ENCODE measurements at places on chromosomes 12 and 14.
A peak's percentile ranks its signal among the peaks of the same experiment; 100 is the strongest.

- peak; percentile 72 for DNase-seq
Observed at GRCh38 chr12:48183091-48183875, at the start of gene CCDC184. Gene CCDC184, plus strand, starts transcription at chr12:48183644. Its CDS starts 479 bp downstream, at chr12:48184123.

- no peak for DNase-seq
Observed at GRCh38 chr14:66143387-66144112, 342.6 kb upstream of the CCDC196 start.

DNA sequence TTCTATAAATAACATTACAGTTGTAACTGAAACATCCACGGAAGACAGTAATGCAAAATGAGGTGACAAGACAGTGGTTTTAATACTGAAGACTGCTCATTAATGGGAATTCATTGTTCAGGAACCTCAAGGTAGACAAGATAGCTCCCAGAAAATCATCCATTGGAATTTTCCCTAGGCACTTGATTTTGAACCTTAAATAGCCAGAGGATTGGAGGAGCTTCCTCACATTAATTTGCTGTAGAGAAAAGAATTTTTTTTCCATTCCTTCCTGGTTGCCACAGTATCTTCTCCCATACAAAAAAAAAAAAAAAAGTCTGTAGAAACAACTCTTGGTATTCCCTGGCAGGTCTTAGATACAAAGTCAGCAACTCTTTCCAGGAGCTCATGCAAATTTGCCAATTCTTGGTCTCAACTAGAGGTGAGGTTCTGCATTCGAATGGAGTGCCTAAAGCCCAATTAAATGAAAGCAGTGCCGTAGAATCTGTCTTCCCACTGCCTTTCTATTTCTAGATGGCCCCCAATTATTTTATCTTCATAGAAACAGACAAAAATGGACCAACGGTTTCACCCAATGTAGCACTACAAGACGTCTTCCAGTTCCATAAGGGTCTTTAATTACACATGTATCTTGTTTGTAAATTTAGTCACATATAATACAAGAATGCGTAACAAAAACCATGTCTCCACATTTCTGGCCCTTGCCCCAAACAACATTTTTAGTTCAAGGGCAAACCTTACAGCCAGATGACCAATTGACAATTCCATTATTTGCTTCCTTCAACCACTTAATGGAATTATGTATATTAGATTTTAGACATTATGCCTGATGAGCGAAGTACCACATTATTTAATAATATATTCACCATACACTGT, 13.5 kb downstream of the SLC38A2 start:
- DNase-seq, result no peak

DNA sequence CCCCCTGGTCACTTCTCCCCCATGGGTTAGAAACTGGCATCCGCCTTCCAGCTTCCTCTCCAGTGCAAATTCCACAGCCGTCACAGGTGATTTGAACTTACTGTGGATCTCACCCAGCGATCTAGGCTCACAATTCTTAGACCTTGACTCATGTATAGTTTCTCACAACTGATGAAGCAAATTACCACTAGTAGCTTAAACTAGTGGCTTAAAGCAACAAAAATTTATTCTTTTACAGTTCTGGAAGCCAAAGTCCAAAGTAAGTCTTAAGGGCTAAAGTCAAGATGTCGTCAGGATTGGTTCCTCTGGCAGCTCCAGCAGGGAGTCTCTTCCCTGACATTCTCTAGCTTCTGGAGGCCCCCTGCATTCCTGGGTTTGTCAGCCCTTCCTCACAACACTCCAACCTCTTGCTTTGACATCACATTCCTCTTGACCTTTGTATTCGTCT, 117.4 kb downstream of the KTN1 start:
- DNase-seq, result no peak

- peak; percentile 49 for DNase-seq
Observed at GRCh38 chr12:1634590-1635191, 5.7 kb downstream of the WNT5B start.

- DNase-seq, result no peak
Observed at GRCh38 chr12:53564941-53565340, 57.7 kb upstream of the NPFF start.

Data from naive thymus-derived CD8-positive, alpha-beta T cell (primary cell).